ENCODE measurements at places on chromosomes 4 and X.

GRCh38 chr4:33722254-33722653, 2522.1 kb downstream of the ARAP2 start:
- no peak for DNase-seq

- no peak for DNase-seq
These were observed 605.0 kb downstream of the GABRG1 start for GRCh38 chr4:45518832-45519231.

DNA sequence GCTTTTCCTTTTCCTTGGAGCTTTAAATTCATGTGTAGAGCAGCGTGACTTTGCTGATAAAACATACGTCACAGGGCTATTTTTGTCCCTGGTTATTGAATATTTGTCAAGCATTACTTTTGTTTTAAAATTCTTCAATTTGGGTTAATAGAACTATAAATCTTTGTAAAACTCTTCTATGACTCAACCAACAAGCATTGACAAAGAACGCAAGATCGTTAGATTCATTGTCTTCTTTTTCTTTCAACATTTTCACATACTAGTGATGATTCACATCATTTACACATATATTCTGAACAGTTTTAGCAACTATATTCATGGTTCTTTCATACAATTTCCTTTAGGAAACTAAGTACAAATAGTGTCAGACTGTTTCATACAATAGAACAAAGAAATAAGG, 72.0 kb upstream of the GPM6A start:
- no peak for DNase-seq

DNA sequence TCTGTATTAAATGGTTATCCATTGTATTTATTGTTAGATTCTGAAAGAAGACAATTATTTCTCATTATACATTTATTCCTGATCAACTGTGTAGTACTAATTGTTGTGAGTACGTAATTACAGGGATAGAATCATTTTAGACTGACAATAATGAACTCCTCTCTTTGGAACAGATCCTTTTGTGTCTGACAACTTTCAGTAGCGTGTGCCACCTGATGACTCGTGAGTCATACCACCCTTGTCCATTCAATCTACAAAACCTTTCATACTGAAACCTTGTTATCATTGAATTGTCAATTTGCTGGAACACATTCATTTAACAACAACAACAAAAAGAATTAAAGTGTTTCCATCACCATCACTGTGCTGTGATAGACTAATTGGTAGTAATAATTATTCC, 602.7 kb upstream of the PCDH7 start:
- DNase-seq, result no peak

GRCh38 chr4:159077702-159078495, 25.0 kb upstream of the RAPGEF2 start:
- DNase-seq, result no peak

DNA sequence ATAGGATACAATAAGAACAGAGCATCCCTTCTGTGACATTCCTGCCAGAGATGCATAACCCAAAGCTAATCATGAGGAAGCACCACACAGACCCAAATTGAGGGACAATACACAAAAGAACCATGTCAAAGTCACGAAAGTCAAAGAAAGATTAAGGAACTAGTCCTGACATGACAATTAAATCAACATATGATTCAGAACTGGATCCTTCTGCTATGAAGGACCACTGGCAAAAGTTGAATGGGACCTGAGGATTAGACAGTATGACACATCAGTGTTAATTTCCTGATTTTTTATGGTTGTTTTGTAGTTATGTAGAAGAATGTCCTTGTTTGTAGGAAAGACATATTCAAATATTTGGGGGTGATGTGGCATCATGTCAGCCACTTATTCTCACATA, 13.9 kb downstream of the ACOT9 start:
- DNase-seq, result no peak

GRCh38 chrX:46820391-46821100, 16.3 kb upstream of the RP2 start:
- no peak for DNase-seq

GRCh38 chrX:112094729-112095128, 12.2 kb upstream of the TRPC5 start:
- no peak for DNase-seq

GRCh38 chr4:169079942-169080827, 70.1 kb upstream of the CBR4 start:
- DNase-seq, result no peak

DNA sequence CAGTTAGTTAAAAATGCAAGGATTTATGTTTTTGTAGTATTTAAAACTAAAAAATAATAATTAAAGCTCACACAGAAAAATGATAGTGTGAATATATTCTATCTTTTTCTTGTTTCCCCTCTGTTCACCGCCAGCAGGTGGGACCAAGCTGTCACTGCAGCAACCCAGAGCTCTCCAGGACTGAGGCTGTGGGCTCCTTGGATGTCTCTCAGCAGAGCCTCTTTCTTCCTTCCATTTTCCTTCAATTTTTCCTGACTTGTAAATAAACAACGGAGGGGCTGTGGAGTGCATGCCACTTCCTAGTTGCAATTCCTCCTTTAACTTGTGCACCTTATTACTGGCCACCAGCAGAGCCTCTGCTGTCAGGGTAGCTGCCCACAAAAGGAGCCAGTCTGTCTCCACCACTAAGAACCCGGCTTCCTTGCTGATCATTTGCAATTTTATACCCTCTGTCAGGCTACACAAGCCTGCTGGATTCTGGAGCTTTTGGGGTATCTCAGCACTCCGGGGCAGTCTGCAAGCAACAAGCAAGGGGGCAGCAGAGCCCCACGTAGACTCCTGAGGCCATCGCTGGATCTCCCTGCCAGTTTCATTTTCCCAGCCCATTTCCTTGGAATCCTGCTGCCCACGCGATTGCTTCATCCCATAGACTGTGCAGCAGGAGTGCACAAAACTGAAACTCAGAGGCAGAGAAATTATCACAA, 1467.4 kb downstream of the C4orf33 start:
- DNase-seq, result no peak

DNA sequence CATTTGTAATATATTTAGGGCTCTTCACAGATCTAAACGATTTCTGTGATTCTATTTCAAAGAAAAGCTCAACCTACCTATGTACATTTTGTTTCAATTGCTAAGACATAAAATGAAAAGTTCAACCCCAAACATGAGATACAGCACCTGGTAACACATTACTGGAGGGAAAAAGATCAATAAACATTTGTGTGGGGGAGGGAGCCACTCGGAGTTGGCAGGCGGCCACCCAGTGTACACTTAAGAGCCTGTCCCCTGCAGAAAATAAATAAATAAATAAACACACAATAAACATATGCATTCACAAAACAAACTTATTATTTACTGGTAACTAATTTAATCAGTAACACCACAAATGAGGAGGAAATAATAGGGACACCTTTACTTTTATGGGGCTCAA, 19.3 kb downstream of the PRSS48 start:
- DNase-seq, result no peak

DNA sequence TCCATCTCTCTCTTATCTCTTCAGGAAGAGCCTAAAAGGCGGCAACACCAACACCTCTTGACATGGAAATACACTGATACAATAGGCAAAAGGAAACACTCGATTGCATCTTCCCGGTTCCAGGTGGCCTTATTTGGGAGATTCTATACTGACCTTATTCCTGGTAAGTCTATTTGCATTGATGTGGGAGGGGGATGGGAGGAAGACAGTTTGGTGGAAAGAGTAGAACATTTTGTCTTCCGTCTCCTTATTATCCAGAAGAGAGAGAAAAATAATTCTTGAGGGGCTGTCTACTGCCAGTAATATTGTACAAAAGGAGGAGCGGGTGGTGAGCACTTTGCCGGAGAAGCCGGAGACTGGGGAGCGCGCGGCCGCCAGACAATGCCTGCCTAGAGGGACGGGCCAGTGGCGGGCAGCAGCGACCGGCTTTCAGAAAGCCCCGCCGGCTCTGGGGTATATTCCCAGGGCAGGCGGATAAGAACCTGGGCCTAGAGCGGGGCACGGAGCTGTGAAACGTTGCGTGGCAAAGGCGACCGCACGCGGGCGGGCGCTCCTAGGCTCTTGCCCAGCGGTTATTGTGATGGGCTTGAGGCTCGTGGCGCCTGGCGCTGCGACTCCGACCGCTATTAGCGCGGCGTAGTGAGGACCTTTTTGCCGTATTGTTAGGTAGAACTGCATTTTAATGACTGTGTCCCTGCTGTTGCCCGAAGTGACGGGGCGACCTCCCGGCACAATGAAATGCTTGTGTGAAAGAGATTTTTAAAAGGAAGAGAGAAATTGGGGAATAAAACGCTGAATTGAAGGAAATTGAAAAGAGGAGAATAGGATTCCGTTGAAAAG, 518 bp downstream of the PRDM8 start:
- no peak for DNase-seq

- peak; percentile 18 for DNase-seq
These were observed 54.7 kb downstream of the CPE start for GRCh38 chr4:165433529-165433928.

DNA sequence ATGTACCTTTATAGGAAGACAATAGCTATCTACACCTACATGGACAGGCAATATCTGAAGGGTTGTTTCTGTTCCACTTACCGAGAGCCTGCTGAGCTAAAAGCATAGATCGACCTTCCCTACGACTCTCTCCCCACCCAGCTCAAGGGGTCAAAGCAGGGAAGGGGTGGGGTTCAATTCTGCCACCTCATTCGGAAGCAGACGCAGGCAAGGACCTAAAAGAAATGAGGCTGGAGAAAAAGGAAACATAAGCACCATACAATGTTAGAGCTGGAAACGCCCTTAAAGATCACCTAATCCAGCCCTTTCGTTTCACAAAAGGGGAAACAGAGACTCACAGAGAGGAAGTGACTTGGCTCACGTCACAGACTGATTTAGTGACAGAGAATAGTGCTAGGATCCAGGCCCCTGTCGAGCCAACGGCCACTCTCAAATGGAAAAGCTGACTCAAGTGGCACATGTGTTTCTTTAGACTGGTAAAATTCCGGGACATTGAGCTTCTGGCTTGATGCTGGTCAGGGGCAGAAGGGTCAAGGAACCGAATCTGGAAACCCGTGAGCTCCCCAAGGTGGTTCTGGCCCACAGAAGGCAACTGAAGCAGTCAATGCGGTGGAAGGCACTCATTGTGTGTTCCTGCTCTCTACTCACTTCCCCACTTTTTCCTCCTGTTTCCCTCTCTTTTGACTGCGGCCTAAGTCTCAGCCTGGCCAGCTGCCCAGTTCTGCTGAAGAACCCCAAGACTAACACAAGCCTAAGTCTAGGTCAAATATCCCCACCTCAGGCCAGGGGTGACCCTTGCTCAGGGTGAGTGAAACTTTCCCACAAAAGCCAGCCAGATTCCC, 7.5 kb downstream of the SEPTIN6 start:
- no peak for DNase-seq

GRCh38 chr4:125313989-125314667, 627 bp upstream of the FAT4 start:
- no peak for DNase-seq

DNA sequence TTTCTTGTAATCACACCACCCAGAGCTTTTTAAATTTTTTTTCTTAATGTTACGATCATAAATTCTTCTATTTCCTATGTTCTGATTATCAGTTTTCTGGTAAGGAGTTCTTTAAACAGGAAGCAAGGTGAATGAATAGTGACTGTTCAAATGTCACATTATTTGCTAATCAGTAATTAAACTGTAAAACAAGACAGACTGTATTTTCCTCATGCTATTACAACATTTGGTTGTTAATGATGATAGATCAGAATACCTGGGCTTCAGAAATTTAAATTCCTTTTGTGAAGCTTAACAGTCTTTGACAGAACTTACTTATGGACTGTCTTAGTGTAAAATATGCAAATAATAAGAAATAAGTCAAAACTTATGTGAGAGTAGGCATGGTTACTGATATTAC, 41.4 kb downstream of the CLCN3 start:
- DNase-seq, result no peak

- DNase-seq, result no peak
These were observed 16.4 kb downstream of the BANK1 start for GRCh38 chr4:101806914-101807313.

- DNase-seq, result no peak
These were observed 34.8 kb upstream of the MUC7 start for GRCh38 chr4:70437197-70437596.

GRCh38 chr4:159051245-159052071, 51.4 kb upstream of the RAPGEF2 start:
- no peak for DNase-seq

GRCh38 chrX:95885074-95885473, 799.6 kb upstream of the DIAPH2 start:
- DNase-seq, result peak; percentile 29

- DNase-seq, result no peak
These were observed 60.6 kb upstream of the TMLHE start for GRCh38 chrX:155673338-155673737.

DNA sequence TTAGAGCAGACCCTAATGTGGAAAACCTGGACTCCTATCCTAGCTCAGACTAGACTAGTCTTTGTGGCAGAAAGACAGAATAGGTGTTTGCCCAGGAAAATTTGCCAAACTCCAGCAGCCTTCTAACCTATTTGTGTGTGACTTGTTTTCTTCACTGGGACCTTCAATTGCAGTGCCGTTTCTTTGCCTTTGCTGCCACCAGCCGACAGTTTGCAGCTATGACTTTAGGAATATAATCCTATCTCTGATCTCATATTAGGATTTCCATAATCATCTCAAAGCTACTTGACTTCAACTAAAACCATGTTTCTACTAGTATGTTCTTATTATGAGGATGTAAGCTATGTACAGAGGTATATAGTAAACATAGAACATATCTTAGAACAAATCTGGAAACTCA, 60.2 kb upstream of the PGAM4 start:
- DNase-seq, result no peak

DNA sequence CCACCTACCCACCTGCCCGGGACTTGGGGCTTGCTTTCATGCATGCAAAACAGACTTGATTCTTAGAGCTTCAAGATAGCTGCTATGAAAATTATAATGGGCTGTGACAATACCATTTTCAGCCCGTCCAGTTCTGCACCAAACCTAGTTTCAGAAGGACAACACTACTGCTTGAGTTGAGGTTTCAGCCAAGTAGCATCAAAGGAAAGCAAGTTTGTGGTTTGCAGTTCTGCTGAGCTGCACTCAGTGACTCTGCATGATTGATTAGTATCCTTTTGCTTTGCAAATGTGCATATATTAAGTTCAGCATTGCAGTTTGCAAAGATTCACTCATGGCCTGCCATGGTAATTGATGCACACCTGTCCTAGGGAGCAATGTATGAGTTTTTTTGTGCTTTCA, 442.7 kb downstream of the RPA4 start:
- no peak for DNase-seq

GRCh38 chr4:183299464-183299863, 20.6 kb downstream of the CLDN22 start:
- DNase-seq, result no peak

All from epithelial cell of prostate (primary cell).